MCF 10A (cell line): ENCODE measurements at places on chromosomes 13 and 19. TPM values are rescaled to one million over a fixed set of nuclear protein-coding genes. Genes with fewer than 3 reads are reported as not detected.

DNA sequence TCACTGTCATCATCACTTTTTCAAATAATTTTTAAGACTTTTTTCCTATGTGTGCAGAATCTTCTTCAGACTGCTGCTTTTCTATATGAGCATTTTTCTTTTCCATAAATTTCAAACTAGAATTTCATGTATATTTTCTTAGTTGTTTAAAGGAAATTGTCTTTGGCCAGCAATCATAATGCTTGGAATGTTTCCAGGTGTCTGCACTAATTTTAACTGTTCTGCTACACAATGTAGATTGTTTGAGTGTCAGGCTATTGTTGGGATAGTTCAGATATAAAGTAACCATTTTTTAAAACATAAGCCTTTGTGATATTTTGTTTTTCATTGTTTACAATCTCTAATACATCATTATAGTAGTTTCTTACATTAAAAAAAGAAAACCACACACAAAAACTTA, 1418.5 kb downstream of the EFNB2 start:
- no peak for DNase-seq

DNA sequence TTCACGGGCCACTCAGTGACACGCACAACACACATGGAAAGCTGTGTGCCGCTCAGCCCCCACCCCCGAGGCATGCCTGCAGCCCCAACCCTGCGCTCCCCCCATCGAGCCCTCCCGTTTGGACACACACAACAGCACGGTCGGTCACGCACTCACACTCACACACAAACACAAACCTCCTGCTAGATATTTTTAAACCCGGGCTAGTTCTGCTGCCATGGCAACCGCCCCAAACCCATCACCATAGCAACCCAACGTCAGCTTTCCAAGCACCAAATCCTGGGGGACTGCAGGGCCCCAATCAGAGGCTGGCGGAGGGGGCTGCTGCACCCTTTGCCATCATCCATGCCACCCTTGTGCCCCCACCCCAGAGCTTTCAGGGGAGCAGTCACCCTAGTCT, 2.5 kb upstream of the NOVA2 start:
- DNase-seq: no peak

DNA sequence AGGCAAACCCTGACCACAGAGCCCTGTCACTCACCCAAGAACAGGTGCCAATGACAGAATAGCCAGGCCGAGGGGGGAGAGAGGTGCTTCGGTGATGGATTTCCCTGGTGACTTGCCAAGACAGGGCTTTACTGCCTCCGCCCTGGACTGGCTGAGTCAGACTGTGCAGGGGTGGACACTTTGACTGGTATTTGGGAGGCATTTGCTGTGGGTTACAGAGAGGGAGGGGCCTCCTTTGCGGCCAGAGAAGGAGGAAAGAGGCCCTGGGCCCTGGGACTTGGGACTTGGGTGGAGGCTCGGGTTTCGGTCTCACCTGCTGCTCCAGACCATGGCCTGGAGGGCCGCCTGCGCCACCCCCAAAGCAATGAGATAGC, 4.6 kb upstream of the EPS8L1 start:
- DNase-seq: peak; percentile 98

DNA sequence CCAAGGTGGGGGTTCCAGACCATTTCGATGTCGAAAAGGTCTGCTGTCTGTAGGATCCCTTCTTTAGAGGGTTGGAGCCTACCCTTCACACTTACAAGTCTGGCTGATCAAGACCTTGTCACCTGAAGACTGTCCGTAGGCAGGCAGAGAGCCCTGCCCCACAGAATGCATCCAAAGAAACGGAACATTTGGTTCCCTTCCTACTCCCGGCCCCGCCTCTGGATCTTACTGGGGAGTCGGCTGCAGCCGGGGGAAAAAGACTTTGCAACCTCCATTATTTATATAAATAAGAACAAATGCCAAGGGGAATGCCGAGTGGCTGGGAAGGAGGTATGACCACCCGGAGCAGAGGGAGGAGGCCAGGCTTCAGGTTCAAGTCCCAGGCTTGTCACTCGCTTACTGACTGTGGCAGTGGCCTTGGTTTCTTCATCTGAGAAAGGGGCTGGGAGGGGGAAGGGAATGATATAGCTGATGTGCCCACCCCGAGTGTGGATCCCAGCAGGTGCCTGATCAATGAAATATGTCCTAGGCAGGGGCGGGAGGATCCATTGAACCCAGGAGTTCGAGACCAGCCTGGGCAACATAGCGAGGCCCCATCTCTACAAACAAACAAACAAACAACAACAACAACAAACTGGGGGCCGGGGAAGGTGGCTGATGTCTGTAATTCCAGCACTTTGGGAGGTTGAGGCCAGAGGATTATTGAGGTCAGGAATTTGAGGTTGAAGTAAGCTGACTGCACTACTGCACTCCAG, 48.7 kb downstream of the RFX2 start:
- DNase-seq: peak; percentile 49

- DNase-seq: no peak
These were observed 871 bp upstream of the CCER2 start for GRCh38 chr19:38912600-38913514.

DNA sequence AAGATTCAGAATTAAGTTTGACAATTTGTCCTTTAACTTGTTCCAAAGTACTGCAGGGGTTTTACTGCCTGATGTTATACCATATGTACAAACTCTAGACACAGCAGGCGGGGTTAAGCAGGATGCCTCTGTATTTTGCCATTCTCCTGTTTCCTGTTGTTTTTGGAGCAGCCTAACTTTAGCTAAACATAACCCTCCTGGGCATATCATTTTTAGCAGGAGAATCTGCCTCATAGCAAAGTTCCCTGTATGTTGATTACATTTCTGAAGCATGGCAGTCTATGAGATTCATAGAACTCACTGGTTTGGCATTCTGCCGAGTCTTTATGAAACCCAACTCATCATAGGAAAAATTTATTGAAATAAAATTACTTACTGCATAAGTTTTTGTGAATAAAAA, 5.2 kb downstream of the LHFPL6 start:
- DNase-seq: peak; percentile 40

DNA sequence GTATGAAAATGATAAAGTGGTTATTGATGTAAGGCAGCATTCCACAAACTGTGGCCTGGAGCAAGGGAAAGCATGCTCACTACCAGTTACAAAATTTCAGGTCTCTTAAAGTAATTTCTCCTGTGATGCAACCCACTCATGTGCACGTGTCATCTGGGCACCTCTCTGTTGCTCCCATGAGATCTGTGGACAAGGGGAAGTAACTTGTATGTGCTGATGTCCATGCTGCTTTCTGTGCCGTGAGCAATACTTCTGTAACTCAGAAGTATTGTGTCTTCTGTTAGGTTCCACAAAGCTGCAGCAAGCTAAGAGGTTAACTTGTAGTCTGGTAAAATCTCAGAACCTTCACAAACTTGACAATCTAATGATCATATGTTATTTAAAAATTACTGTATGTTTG, 930.0 kb upstream of the SLITRK6 start:
- peak; percentile 31 for DNase-seq

DNA sequence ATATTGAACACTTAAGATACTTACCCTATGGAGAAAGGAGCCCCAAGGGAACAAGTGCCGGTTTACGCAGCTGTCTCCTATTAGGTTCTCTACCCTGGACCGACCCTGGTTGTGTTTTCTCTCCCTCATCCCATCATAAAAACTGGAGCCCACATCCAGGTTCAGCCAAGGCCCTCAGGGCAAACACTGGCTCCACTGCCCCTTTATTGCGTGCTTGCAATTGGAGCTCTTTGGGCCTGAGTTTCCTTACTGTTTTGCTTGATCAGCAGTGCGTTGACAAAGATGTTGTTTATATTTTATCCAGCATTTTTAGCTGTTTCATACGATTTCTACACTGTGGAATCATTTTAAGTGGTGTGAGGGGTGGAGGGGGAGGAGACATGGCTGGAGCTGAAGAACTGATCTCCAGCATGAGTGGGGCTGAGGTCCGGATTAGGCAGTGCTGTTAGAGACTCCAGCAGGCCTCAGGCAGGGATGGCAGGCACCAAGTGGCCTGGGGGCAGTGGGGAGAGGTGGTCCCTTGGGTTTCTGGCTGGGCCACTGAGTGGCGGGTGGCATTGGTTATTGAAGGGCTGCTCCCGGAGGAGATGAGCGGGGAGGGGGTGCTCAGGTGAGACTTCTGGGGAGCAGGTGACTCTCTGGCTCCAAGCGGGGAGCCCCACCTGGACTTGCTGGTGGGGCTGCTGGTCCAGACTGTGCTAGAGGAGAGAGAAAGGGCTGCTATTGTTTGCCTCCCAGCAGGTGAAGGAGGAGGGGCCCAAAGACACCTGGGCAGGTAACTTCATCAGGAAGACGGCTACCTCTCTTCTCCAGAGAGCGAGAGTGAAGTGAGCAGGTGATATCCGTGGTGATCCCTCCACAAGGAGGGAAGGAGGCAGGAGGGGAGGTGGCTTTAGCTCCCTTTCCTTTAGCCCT, 62.4 kb upstream of the RNF113B start:
- no peak for DNase-seq

- no peak for DNase-seq
These were observed 1420.3 kb downstream of the UQCRFS1 start for GRCh38 chr19:27792576-27793127.

GRCh38 chr13:109794095-109794494, 7.7 kb upstream of the IRS2 start:
- no peak for DNase-seq

GRCh38 chr13:32940601-32941000, 75.6 kb upstream of the KL start:
- DNase-seq: peak; percentile 4

DNA sequence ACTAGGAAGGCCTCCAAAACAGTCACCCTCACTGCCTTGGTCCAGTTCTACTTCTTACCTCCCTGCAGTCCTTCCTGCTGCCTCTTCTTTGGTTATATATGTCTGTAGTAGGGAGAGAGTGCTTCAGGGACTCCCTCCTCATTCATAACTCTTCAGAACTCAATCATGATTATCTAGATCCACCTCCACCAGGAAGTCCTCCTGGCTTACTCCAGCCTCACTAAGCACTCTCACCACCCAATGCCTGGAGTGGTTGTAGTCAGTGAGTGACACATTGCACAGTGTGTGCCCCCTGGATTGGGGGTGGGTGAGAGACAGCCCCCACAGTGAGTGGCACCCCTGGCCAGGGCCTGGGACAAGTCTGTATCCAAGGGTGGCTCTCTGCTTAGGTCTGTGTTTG, 10.0 kb upstream of the FOSB start:
- DNase-seq: no peak

DNA sequence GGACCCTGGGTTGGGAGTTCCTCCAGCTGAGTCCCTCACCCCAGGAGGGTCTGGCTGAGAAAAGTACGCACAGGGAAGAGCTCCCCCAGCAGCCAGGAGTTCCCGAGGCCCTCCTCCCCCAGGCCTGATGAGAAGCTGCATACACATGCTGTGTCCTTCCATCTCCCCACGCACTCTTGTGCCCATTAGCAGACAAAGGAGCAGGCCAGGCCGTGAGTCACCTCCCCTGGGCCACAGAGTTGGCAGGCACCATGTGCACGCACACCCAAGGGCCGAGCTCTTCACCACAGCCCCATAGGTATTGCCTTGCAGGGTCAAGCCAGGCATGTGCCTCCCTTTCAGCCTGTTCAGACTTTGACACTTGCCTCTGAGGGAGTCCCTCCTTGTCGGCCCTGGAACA, 17.5 kb downstream of the MAU2 start:
- peak; percentile 72 for DNase-seq

DNA sequence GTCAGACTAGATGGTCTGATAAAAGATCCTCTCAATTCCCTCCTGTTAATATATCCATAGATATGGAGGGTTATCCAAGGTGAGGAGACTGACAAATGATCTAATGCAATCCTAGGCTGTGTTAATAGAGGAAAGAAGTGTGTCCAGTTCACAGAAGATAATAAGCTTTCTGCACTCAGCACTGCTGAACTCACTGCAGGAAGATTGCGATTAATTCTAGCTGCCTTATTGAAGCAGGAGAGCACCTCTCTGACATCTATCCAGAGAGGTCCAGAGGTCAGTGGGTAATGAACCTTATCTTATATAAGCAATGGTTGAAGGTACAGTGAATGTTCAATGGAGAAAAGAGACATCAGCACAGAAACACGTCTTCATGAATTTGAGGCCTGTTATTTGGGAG, 75.9 kb upstream of the SLC10A2 start:
- DNase-seq: no peak

DNA sequence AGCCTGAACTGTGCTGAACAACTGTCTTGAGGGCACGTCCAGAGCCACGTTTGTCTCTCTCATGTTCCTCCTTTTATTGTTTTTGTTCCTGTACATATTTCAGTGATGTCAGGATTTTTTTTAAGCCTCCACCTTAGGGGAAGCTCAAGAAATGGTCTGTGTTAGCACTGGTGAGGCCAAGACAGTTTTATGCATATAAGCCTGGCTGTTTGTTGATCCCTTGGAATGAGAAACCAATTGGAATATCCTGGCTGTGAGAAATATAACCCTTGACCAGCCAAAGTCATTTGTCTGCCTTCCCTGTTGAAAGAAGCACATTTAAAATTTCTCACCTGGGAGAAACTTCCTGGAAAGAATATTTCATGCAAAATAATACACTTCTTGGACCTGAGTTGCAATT, 115.8 kb downstream of the DNAJC15 start:
- DNase-seq: no peak

DNA sequence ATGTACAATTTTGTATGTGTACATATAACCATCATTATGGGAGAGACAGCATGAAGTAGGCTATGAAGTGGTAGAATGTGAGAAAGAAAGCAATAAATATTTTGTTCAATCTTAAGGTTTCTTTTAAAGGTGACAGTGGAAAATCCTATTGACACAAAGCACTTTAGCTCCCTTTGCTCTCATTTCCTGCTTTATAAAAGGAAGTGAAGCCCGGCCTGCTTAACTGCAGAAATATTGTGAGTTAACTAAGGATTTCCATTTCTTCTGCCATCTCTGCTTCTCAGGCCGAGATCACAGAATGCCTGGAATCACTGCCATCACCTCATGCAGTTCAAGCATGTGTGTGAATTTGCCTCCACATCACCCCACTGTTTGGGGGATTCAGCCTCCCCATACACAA, 83.5 kb downstream of the FRY start:
- no peak for DNase-seq

ATP4B gene
- not detected in 2 replicates for total RNA-seq

DHDH gene
- not detected in 2 replicates for total RNA-seq

TEX26 gene
- total RNA-seq: not detected in 2 replicates

LILRA5 gene
- total RNA-seq: not detected in 2 replicates

IGFL2 gene
- 1.3 TPM in 1 of 2 replicates, not detected in the other for total RNA-seq

FCER2 gene
- total RNA-seq: not detected in 2 replicates

THSD8 gene
- 6.9 and 14.5 TPM in 2 replicates for total RNA-seq

CGB3 gene
- not detected in 2 replicates for total RNA-seq
